Stimulated activated CD4-positive, alpha-beta T cell treated with anti-CD3 and anti-CD28 coated beads, Interleukin-12 subunit alpha, Interleukin-12 subunit beta, amount 100 ng/mL, for 4 hours (primary cell): ENCODE measurements at places on chromosomes 11 and 22.

- no peak for DNase-seq
Measured at GRCh38 chr11:107996006-107996776, 12.5 kb upstream of the CUL5 start.

- no peak for DNase-seq
Measured at GRCh38 chr11:62142921-62143320, 19.1 kb downstream of the INCENP start.

DNA sequence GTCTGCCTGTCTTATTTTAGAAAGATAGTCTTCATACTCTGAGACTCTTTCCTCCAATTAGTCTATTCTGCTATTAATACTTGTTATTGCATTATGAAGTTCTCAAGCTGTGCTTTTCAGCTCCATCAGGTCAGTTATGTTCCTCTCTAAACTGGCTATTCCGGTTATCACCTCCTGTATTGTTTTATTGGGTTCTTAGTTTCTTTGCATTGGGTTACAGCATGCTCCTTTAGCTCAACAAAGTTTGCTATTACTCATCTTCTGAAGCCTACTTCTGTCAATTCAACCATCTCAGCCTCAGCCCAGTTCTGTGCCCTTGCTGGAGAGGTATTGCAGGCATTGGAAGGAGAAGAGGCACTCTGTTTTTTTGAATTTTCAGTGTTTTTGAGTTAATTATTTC, 21.0 kb upstream of the OR5AK2 start:
- no peak for DNase-seq

DNA sequence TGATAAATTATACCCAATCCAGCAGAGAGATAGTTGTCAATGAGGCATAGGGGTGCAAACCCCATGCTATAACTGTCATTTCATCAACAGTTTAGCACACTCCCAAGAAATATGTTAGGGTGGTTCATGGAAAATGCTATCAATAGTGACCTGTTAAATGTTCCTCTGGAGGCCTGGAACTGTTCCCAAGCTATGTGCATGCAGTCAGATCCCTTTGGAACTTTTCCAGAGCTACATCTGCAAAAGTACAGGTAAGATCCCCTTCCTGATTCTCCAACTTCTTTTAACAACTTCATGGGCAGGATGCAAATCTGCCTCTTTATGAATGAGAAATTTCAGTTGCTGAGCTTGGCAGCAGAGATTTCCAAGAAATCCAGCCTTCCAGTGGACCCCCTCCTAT, 27.2 kb downstream of the ABTB2 start:
- DNase-seq, result no peak

DNA sequence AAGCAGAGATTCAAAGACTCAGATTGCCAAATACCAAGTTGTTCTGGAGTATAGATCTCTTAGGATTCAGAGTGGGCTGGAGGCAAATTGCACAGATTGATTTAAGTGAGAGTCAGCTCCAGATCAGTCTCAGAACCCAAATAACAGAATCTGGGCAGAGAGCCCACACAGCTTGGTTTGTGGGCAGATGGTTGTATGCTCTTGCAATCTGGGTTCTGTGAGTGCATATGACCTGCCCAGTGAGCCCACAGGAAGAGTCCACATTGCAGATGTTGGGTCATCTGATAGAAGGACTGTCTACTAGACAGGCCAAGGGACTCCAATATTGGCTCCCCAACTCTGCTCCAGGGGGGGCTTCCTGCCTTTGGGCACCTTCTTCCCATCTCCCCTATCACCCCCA, 65.9 kb downstream of the ADAMTS15 start:
- DNase-seq, result no peak

- DNase-seq, result no peak
Measured at GRCh38 chr11:95577716-95578460, 211.7 kb downstream of the FAM76B start.
